CD4-positive, alpha-beta memory T cell (primary cell): ENCODE measurements at places on chromosomes 5 and 9. TPM values are rescaled to one million over a fixed set of nuclear protein-coding genes. Genes with fewer than 3 reads are reported as not detected.

The TAF11L12 gene
- not detected for total RNA-seq

The LCN15 gene
- total RNA-seq, result not detected

The PHF2 gene
- 39.2 TPM for total RNA-seq

The TXNDC8 gene
- not detected for total RNA-seq

The INSL4 gene
- total RNA-seq, result not detected

The C9orf50 gene
- not detected for total RNA-seq

The SNX2 gene
- 57.3 TPM for total RNA-seq

The RIOK2 gene
- 38.2 TPM for total RNA-seq

The GARIN3 gene
- not detected for total RNA-seq

The CSF2 gene
- not detected for total RNA-seq

- DNase-seq, result no peak
These were observed 1083.0 kb downstream of the CDH9 start for GRCh38 chr5:25955337-25955736.

DNA sequence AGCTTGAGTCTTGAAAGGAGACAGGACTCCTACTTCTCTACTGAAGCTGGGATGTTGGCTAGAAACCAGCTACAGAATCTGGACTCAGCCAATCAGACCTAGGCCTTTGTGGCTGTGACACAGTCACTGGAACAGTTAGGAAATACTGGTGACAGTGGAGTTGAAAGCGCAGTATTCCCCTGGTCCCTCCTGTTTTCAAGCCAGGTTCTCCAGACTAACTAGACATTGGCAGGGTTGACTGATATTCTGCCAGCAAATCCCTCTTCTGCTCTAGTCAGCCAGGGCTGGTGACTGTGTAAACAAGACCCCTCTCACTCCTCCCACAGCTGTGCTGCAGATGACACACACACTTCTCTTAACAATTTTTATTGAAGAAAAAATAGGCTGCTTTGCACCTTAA is 8.7 kb downstream of the SHROOM1 start:
- DNase-seq, result no peak

GRCh38 chr9:129143031-129143927 is 32.1 kb downstream of the PTPA start:
- peak; percentile 64 for DNase-seq

GRCh38 chr5:81825237-81825636 is 74.3 kb upstream of the SSBP2 start:
- DNase-seq, result no peak

- DNase-seq, result no peak
These were observed 45.1 kb upstream of the UGCG start for GRCh38 chr9:111851553-111851952.

- no peak for DNase-seq
These were observed 408.0 kb downstream of the EBF1 start for GRCh38 chr5:158691631-158692255.

DNA sequence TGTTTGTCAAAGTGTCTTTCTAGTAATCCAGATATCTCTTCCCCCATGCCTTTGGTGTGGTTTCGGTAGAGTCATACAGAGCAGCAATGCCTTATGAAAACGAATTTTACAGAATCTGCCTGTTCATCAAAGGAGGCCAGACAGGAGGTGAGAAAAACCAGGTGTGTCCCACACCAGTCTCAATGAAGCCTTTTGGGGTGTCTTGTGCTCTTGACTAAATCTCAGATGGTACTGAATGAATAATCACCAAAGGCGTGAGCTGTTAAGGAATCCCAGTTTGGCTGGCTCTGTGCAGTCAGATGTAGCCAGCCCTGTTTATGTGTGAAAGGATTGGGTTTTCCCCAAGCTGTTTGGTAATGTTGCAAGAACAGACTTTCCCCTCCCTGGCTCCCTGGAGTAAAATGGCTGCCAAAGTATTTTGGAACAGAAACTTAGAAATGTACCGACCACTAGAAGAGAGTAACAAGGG is 70.8 kb upstream of the CDKN2B start:
- peak; percentile 48 for DNase-seq

DNA sequence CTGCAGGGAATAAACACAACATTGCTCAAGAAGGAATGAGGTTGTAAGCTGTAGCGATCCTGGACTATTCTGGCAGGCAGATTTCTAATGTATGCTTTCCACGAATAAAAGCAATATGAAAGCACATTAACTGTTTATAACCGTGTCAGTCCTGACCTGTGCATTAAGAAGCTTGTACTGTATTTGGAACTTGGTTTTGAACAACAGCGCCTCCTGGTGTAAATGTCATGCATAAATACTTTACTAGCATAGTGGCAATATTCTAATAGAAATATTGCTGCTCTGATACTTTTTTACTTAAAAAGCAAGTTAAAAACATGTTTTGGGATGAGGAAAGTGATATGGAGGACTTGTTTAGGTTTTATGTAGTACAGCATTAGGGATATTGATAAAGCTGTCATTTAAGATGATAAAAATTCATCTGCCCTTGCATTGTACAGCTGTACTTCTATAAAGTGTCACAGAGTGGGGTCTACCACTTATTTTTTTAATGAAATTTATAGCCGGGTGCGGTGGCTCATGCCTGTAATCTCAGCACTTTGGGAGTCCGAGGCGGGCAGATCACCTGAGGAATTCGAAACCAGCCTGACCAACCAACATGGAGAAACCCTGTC is 70.7 kb upstream of the GNE start:
- DNase-seq, result peak; percentile 59

DNA sequence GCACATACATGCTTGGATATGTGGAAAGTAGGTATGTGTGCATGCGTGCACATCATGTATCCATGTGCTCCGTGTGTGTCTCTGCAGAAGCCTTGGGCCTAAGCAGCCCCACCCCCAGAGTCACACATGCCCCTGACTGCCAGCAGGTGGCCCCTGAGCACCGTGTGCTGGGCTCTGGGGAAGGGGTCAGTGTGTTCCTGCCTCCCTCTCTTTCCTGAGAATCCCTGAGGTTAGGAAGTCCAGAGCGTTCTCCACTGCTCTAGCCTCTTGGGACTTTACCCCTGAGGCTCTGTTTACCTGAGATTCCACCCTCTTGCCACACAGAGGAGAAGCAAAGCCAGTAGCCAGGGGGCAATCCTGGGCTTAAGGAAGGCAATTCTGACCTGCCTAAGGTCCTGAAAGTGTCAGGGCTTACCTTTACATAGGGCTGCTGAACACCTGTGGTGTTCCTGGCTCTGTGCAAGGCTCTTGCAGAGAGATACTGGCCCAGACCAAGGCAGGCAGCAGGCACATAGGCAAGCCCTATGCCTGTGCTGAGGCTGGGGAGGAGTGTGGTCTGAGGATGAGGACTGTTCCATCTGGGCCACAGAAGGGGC is 207.3 kb downstream of the TMEM38B start:
- no peak for DNase-seq

DNA sequence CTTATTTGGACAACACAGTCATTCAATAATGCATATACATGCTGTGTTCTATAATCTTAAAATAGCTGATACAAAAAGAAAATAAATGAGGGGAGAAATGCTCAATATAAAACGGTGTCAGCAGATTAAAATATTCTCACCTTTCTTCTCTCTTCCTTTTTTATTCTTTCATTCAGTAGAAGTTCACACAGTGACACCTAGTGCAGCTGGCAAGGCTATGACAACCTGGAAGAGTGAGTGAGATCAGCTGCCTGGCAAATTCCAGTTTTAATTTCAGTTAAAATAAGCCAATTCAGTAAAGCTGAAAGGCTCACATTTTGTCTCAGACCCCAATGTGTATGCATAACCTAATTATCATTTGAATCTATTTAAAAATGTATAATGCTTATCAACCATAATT is 150.3 kb downstream of the RASEF start:
- no peak for DNase-seq

GRCh38 chr9:134863941-134864820 is 16.4 kb upstream of the FCN2 start:
- no peak for DNase-seq

DNA sequence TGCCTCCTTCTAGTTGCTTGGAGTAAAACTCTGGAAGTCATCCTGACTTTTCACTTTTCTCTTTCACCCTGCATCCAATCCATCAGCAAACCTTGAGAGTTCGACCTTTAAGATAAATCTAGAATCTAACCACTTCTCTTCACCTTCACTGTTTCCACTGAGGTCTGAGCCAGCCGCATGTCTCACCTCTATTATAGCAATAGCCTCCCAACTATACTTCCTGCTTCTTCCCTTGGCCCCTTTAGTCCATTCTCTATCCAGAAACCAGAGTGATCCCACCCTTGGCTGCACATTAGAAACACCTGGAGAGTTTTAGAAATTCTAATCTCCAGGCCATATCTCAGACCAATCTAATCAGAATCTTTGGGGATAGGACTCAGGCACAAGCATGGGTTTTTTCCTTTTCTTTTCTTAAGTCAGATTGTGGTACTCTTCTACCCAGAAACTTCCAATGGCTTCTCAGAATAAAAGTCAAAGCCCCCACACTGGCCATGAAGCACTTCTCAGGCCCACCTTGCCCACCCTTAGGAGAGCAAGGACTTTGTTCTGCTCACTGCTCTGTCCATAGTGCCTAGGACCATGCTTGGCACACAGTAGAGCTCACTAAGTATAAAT is 33.1 kb downstream of the MFAP3 start:
- DNase-seq, result no peak

GRCh38 chr5:4924577-4924976 is 215.6 kb upstream of the ADAMTS16 start:
- no peak for DNase-seq

GRCh38 chr9:81182431-81182830 is 506.9 kb downstream of the TLE1 start:
- no peak for DNase-seq

DNA sequence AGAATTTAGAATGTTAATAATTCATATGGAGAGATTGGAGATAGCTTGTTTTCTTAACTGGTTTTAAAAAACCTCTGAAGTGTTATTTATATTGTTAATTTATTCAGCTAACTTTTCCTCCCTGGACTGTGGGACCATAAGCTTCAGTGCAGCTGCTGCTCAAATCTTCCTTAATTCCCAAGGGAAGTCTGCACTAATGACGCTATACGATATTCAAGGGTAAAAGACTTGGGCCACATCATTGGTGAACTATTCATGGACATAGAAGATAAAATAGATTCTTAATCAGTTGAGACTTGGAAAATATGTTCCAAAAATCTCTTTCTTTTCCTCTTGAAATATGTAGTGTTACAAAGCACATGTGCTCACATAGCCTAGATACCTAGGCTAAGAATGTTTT is 31.1 kb upstream of the GAS1 start:
- no peak for DNase-seq

GRCh38 chr9:125444166-125444565 is 182.5 kb downstream of the GAPVD1 start:
- no peak for DNase-seq

DNA sequence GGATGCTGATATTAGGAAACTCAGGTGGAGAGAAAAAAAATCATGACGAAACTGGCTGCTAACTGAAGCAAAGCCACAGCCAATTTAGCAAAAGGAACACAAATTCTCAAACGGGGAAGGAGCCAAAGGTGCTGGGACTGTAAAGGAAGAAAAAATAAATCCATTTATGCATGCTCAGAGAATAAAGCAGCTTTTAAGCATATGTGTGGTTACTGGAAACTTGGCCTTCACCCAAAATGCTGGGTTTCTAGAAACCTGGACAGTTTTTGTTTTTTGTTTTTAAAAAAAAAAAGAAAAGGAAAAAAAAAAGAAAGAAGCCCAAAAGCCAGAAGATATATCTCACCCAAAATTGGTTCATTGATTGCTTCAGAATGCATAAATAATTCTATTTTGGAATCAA is 8.0 kb downstream of the WHRN start:
- no peak for DNase-seq

- no peak for DNase-seq
These were observed 1.9 kb upstream of the SMC2 start for GRCh38 chr9:104092192-104092591.

GRCh38 chr9:123445981-123446610 is 90.1 kb downstream of the CRB2 start:
- DNase-seq, result no peak

DNA sequence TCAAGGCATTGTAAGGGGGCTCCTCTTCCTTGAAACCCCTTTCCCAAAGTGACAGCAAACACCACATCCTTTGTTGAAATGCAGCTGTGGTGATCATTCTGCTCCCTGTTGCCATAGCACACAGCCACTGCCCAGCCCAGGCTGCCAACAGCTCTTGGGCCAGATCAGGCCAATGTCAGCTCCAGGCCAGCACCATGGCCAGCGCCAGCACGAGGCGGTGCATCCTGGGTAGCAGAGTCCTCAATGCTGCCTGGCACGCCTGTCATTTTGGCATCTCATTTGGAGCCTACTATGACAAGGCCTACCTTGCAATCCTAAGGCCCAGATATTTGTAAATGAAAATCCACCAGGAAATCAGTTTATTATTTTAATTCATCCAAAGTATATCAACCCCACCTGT is 390.6 kb downstream of the DNAH5 start:
- no peak for DNase-seq

GRCh38 chr5:15238006-15238405 is 262.0 kb upstream of the FBXL7 start:
- no peak for DNase-seq

GRCh38 chr5:105677291-105677690 is 1993.4 kb downstream of the EFNA5 start:
- DNase-seq, result no peak

GRCh38 chr9:108850293-108850897 is 5.4 kb downstream of the ACTL7B start:
- no peak for DNase-seq

DNA sequence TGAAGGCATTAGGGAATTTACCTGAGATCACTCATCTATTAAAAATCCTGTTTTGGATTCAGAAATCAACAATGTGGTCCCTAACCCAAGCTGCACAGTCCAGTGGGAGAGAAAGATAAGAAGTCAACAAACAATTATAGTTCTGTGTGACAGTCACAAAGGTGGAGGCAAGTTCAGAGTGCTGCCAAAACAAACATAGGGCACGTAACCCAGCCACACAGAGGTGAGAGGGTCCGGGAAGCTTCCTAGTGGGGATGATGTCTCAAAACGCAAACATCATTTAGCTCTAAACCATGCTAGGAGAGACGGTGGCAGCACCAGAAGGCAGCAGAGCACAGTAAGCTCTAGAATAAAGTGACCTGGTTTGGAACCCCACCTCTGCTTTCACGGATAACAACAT is 158.9 kb downstream of the MAPKAP1 start:
- no peak for DNase-seq

DNA sequence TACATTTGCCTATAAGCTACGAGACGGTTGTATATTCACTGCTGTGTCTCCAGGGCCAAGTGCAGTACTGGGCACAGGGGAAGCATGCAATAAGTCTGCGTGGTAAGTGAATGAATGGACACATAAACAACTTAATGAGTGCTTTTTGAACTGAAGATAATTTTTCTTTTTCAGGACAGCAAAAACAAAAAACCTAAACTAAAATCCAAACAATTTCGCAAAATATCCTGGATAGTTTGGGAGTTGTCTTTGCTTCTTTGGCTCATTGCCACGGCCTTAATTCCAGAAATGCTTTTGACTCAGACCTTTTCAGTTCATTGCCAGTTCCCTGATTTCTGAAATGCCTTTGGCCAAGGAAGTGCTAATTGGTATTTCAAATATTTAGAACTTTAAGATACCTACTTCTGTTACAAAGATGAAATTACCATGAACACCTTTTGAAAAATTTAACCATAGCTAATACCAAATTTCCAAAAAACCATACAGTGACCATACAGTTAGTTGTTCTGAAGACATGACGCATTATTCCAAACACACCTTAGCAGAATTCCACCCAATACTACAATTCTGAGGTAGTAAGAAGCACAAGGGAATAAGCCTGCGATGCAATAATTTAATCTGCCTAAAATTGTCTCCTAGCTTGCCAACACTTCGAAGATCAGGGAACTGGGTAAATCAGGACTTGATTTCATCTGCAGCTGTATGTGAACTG is 42.8 kb downstream of the TEK start:
- no peak for DNase-seq

- no peak for DNase-seq
These were observed 491.6 kb downstream of the SEMA5A start for GRCh38 chr5:9054322-9054721.
